Pancreas (tissue), 10 donors: ENCODE measurements at places on chromosomes 13 and 19. TPM values are rescaled to one million over a fixed set of nuclear protein-coding genes. Genes with fewer than 3 reads are reported as not detected.

WDR18 gene
- total RNA-seq: 12.3 TPM

ZNF772 gene
- total RNA-seq: 2.3 TPM

PRR19 gene
- total RNA-seq: 0.28 TPM

TMEM161A gene
- total RNA-seq: 12.5 TPM

RELB gene
- 8.5 TPM for total RNA-seq

PALM gene
- 6.7 TPM for total RNA-seq

CCDC70 gene
- not detected for total RNA-seq

NEK5 gene
- total RNA-seq: 0.28 TPM

IRF3 gene
- 66.0 TPM for total RNA-seq

ZFR2 gene
- 0.06 TPM for total RNA-seq

ZNF561 gene
- total RNA-seq: 19.6 TPM

PDE4C gene
- 0.35 TPM for total RNA-seq

PSPN gene
- 1.0 TPM for total RNA-seq

RFPL4A gene
- total RNA-seq: not detected

S1PR4 gene
- 0.89 TPM for total RNA-seq

AMER2 gene
- total RNA-seq: not detected

PIBF1 gene
- 9.8 TPM for total RNA-seq

SIRT2 gene
- total RNA-seq: 18.5 TPM

KLK3 gene
- not detected for total RNA-seq

FAM216B gene
- total RNA-seq: not detected

KASH5 gene
- total RNA-seq: 2.6 TPM

SERTM1 gene
- total RNA-seq: 0.04 TPM

LILRA5 gene
- total RNA-seq: 0.22 TPM

ZNF66 gene
- 4.5 TPM for total RNA-seq

STOML3 gene
- not detected for total RNA-seq

TTYH1 gene
- 38.1 TPM for total RNA-seq

TNFRSF19 gene
- total RNA-seq: 1.5 TPM

MBD3L3 gene
- not detected for total RNA-seq

PLIN4 gene
- 12.0 TPM for total RNA-seq

MIER2 gene
- 10.7 TPM for total RNA-seq

ICAM4 gene
- not detected for total RNA-seq

CYSLTR2 gene
- not detected for total RNA-seq

CD37 gene
- 23.1 TPM for total RNA-seq

LILRA1 gene
- total RNA-seq: 0.69 TPM

MLLT1 gene
- 37.5 TPM for total RNA-seq

CLDND2 gene
- total RNA-seq: 1.5 TPM

MAG gene
- total RNA-seq: 0.17 TPM

KLK4 gene
- not detected for total RNA-seq

GJA3 gene
- total RNA-seq: 0.05 TPM

MAMSTR gene
- total RNA-seq: 0.98 TPM
